T1000 (cell line): ENCODE measurements at places on chromosomes 2 and 18.

DNA sequence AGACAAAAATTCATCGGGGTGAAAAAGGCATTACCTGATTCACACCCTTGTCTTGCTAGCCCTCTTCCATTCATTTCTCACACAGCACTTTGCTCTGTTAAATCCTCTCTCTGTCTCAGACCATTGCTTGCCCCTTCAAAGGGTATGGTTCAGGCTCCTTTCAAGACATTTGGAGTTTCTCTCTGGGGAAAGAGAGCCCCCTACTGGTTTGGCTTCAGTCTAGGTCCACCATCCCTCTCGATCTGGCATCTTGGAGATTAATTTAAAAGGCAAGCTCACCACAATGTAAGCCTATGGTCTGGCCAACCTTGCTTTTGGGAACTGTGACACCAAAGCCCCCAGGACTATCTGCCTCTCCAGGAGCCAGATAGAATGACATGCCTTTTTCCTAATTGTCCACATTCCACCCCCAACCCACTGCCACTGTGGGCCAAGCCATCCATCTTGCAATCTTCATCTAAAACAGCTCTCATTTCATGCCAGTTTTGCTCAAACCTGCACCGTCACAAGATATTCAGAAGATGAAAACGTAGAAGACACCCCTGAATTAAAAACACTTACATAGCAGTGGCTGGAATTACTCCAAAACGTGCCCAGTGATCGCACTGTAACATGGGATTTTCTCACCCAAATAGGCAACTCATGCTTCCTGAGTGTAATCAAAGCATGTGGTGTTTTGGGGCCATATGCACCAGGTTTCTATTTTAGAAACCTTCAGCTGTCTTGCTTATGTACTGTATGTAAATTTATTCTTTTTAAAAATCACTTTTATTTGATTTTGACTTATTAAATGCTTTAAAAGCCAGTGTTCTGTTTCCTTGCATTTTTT is 93.9 kb downstream of the FARSB start:
- DNase-seq, result no peak

DNA sequence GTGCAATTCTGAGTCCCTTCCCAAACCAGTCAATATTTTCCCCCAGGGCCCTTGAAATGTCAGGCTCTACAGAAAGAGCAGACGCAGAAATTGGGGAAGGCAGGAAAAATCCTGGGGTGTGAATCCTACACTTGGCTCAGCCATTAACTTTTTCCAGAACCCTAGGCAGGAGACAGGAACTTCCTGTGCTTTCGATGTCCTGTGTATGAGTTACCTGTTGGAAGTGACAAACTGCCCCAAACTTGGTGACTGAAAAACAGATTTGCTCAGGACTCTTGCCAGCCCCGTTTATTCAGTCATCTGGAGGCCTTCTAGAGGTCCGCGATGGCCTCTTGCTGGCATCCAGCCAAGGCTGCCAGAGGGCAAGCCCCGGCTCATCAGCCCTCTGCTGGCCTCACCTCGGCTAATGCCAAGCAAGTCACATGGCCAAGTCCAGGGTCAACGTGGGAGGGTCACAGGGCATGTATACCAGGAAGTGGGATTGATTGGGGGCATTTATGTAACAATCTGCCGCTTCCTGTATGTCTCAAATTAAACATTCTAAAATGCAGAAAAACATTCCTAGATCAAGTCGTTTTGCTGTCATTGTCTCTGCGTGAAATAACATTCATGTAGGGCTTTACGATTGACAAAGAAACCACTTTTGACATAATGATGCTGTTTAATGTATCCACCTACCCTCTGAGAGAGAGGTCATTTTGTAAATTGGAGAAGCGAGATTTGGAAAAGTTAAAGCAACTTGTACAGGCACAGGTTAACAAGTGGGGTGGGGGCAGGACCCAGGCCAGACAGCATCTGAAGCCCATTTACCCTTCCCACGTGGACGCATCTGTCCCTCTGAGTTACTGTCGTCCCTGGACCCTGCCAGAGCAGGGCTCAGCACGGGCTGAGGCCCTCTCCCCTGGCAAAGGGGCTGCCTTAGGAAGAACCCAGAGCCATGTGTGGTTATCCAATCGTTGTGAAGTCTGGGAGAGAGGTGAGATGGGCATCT is 179.4 kb downstream of the INHBB start:
- no peak for DNase-seq

- DNase-seq, result no peak
Measured at GRCh38 chr2:43201497-43201896, 24.9 kb downstream of the ZFP36L2 start.

DNA sequence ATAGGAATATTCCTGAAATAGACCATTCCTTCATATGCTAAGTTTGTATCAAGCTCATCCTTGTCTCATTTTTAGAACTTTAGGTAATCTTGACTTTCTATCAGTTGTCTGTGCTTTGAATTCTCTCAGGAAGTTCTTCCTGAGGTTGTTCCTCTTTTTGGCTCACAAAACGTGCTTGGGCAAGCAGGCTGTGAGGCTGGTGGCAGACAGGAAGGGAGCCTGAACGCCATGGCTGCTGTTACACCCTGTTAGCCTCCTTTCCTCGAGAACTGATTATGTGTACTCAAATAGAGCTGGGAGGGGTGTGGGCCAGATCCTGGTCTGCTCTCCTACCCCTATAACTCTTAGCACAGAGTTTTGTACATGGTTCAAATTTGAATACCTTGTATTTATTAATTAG is 136.4 kb upstream of the CELF4 start:
- DNase-seq, result no peak
